PC-3 (cell line): ENCODE measurements at places on chromosomes 5 and 9. TPM values are rescaled to one million over a fixed set of nuclear protein-coding genes. Genes with fewer than 3 reads are reported as not detected.
A peak's percentile ranks its signal among the peaks of the same experiment; 100 is the strongest.

PCDHGB4 gene
- 0.73 and 1.3 TPM in 2 replicates for total RNA-seq

GRCh38 chr5:132203464-132203818 lies 24.2 kb downstream of the P4HA2 start:
- no peak for DNase-seq

EQTN gene
- total RNA-seq: not detected in 2 replicates

DNA sequence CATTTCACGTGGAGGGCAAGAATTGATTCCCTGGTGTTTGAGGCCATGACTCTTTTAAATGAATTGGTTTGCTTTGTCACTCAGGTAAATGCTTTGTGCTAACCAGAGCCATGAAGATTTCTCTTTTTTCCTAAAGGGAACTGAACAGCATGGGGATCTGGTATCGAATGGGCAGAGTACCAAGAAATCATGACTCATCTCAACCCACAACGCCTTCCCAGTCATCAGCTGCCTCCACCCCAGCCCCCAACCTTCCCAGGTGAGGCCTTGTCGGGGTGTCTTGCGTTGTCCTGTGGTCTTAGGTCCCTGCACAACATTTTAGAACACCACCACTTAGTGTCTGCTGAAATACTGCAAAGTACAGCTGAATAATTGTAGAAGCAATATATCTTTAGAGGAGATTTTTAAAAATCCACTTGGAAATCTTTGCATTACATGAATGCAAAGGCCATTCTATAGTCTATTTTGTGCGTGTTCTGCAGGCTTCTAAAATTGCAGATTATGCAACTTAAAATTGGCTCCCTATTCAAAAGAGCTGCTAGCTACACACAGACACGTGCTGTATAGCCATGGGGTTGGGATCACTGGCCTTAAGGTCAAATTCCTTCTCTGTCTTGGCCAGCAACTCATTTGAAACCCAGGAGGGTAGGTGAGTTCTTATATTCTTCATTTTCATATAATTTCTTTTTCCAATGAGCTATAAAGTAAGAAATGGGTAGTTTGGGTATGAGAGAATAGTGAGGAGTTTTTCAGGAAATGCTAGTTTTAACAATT lies 69.0 kb downstream of the MVB12B start:
- peak; percentile 74 for DNase-seq

DNA sequence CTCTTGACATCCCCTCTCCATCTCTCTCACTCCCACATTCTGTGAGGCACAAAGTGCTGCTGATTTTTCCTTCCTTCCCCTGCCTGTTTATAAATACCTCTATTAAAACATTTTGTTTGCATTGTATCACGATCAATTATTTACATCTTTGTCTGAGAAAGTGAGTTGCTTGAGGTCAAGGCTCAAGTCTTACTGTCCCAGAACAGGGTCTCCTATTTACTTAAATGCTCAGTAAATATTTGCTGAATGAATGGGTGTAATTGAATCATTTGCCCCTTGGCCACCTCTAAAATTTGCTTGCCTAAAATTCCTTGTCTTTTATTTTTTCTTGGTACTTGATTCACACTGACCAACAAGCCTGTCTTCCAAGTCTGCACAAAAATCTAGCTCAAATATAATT lies 103.5 kb downstream of the ZNF462 start:
- DNase-seq: peak; percentile 82

- DNase-seq: no peak
These were observed 44.1 kb upstream of the CLINT1 start for GRCh38 chr5:157903117-157903450.

DNA sequence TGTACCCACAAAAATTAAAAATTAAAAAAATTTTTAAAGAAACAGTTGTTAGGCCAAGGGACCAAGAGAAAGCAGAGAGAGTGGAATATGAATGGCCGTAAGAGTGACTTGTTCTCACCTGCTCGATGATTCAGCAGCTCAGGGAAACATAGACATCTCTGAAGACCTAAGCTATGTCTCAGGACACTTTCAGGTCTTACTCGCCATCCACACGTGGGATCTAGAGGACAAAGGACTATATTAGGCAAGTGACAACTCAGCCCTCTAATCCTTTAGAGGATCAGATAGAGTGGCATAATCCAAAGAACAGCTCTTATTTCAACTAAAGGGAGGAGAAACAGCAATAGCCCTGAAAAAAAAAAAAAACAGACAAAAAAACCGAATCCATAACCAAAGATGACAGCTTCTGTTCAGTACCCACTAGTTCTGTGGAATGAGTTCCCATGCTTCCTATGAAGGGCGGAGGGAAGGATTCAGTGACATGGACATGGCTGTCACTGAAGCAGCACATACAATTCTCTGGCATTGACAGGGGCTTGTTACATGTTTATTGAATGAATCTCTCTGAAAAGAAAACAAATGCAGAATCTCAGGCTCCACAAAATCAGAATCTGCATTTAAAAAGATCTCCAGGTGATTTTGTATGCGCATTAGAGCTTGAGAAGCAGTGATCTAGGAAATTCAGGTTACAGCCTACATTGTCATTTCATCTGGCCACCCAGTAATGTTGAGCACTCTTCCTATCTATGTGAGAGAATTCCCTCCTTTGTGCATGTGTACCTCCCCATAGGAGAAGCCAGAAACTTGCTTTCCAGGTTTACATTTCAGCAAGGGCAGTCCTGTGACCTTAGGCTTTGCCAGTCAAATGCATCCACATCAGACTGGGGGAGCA lies 96.0 kb downstream of the KIAA1958 start:
- DNase-seq: no peak

- DNase-seq: peak; percentile 78
These were observed 1.1 kb downstream of the SLC27A4 start for GRCh38 chr9:128341435-128341849.

ANKRD31 gene
- 0.12 and 0.26 TPM in 2 replicates for total RNA-seq

- no peak for DNase-seq
These were observed 689 bp upstream of the GLRA1 start for GRCh38 chr5:151925340-151925739.
